ENCODE measurements at places on chromosomes 1 and 21.
A peak's percentile ranks its signal among the peaks of the same experiment; 100 is the strongest.

DNA sequence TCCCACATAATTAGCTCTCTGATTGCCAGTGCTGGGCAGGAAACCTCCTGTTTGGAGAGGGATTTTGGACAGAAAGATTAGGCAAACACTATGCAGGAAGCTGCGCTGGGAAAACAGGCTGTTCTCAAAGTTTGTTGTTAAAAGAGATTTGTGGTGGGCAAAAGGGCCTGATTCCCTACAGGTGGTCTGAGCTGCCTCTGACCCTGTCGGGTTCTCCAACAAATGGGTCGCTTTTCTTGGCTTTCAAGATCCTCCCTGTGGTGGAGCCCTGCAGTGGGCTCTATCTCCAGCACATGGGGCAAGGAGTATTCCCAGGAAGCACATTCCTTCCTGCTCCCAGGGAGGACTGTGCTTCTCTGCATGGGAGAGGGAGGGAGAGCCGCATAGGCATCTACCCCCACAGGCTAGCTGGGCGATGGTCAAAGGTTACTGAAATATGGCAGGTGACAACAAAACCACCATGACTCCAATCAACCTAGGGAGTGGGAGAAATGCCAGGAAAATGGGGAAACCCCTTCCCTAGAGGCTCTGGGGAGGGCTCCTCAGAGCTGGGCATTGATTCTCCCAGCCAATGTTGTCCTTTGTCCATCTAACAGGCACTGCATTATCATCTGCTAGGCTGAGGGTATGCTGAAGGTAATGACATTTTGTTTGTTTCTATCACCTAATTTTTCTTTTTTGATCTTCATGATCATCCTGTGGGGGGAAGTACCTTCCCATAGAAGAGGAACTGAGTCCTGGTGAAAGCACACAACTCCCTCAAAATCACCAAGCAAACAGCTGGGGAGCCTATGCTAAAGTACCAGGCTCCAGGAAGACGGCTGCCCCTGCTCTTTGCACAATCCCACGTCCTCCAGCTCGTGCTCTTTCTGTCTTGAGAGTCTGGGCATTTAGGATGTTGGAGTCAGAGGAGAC is 85.3 kb downstream of the PLXNA2 start:
- no peak for DNase-seq

- no peak for DNase-seq
These were observed 150.6 kb downstream of the ZNF648 start for GRCh38 chr1:181910905-181911304.

DNA sequence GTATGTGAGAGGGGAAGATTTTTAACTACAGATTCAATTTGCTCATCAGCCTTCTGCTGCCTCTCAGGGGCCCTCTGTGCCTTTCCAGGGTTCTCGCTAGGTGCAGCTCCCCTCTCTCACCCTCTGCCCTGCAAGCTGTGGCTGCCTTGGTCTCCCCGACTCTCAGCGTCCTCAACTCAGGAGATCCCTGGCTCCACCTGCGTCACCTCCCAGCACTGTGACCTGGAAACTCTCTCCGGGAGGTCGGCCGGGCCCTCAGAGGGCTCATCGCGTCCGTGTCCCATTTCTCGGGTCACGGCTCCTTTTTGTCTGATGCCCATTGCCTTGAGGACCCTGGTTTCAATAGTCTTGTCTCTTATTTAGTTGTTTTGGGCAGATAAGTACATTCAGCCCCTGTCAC is 63.5 kb upstream of the ADARB1 start:
- DNase-seq, result no peak

DNA sequence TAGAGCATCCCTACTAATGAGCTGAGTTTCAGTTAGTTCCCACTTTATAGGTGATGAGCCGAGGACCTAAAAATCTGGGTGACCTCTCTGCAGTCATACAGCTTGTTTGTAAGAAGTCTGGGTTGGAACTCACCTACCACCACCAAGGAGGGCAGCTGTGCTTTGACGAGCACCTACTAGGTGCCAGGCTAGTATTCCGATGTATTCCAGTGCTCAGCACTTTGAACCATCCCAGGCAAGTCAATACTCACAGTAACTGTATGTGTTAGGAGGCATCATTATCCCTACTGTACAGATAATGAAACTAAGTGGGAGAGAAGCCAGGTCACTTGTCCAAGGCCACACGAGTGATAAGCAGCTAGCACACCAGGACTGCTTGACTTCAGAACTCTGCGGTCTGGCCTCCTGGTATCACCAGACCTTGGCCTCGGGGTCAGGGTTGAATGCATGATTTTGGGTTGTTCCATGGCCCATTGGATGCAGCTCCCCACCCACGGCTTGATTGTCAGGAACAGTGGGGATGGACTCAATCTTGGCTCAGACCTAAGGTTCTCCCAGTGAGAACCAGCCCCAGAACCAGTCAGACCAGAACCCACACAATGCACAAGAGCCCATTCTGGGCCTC is 20.7 kb downstream of the ECE1 start:
- no peak for DNase-seq

DNA sequence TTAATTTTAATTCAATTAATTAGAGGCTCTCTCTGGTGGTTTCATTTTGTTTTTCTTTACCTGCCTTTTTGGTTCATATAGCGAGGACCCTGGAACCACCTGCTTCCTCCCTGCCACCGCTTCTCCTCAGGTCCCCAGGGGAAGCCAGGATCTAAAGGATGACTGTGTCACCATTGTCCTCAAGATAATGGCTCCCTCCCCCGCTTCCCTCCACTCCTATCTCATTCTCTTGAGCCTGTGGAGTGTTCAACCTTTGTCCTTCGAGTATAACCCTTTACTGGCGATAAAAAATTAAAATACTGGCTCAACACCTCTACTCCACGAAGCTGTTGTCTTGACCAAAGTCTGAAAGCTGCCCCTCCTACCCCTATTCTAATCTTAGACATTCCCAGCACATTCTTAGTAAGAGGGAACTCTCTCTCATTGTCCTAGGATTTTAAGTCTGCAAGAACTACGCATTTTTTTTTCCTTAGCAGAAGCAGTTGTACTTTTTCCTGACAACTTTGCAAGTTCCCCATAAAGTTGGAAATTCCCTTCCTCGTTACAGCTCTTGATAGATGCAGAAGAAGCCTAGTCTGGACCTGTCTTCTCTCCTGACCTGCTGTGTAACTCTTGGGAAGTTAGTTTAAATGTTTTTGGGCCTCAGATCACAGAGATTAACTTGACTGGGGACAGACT is 12.6 kb upstream of the MAPKAPK2 start:
- no peak for DNase-seq

- peak; percentile 19 for DNase-seq
These were observed 15.6 kb upstream of the MYOCOS start for GRCh38 chr1:171606402-171606941.

DNA sequence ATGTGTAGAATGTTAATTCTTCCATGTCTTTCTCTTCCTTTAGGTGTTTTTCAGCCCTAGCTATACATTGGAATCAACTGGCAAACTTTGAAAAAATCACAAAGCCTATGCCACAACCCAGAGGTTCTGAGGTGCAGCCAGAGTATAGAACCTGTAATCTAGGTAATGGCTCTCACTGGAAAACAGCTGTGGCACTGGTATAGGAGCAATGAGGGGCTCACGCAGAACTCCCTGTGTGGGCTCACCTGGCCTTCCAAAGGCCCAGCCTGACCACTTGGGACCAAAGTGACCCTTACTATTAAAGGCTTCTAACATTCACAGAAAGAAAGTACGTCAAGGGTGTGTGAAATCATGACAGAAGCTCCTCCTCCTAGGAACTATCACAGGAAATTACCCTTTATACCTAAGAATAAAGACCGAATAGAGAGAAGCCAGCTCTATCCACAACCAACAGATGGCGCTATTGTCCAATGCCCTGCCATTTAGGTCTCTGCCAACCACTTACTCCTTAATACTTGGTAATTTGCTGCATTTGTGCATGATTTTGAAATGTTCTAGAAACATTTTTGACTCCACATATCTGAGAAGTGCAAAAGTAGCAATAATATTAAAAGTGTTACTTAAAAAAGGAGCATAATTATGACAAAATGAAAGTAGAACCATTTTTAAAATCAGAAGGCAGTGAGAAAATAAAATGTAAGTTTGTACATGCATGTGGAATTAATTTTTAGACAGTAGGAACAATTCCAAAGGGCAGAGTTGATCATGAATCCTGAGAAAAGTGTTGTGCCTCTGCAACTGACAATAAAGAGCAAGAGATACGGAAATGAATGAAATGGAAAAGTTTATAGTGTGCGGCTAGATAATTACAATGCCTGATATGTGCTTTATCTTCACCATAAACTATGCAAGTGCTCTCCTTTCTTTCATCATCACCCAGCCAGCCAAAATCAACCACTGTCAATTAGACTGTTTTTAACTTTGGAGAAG is 93.1 kb upstream of the HAO2 start:
- DNase-seq, result no peak

GRCh38 chr1:96710708-96711477 is 10.7 kb upstream of the PTBP2 start:
- DNase-seq, result no peak

GRCh38 chr21:41953831-41954653 is at the start of gene C2CD2:
Gene C2CD2, minus strand, starts transcription at chr21:41954018. Its CDS starts 370 bp downstream, at chr21:41953648.
- no peak for DNase-seq

GRCh38 chr1:201883266-201883665 is 5.4 kb upstream of the SHISA4 start:
- DNase-seq, result no peak

DNA sequence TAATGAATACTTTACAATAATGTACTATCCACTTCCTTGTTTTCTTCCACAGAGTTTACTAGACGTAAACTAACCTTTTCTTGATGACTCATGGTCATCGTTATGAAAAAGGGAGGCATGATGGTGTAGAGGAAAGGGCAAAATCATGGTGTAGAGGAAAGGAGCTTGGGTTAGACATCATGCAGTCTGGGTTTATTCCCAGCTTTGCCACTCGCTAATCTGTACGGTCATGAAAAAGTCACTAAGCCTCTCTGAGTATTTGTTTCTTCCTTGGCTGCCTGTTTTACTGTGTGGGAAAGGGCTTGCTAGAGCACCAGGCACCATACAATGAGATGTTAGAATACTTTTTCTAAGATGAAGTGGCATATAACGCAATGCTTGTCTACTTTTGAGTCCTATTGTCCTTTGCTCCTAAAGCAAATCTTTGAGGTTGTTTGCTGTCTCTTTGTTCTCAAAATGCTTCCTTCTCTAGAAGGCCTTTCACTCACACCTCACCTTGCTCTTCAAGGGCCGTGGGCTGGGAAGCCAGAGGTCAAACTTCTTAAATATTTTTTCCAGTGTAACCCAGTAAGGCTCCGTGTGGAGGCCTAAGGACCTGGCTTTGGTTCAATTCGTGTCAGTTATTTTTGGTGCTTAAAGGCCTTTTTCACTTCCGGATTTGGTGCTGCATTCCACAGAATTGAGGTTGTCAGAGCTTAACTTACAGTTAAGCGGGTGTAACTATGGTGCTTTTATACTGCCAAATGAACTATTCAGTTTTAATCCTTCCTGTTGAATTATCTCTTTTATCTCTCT is 9.9 kb upstream of the ETV3 start:
- DNase-seq, result no peak

DNA sequence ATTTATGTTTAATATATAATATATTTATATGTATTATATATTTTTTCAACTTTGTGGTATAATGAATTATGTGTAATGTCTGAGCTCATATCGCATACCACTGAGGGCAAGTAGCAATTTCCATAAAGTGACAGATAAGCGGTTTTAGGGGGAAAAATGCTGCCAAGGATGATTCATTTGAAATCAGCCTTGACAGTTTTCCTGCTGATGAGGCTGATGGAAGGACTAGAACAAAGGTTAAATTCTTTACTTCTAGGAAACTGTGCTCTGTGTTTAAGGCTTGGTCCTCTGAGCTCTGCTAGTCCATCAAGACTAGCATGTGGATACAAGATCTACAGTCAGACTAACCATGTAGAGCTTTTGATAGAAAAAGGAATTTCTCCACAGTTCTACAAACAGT is 19.3 kb upstream of the DDAH1 start:
- no peak for DNase-seq

DNA sequence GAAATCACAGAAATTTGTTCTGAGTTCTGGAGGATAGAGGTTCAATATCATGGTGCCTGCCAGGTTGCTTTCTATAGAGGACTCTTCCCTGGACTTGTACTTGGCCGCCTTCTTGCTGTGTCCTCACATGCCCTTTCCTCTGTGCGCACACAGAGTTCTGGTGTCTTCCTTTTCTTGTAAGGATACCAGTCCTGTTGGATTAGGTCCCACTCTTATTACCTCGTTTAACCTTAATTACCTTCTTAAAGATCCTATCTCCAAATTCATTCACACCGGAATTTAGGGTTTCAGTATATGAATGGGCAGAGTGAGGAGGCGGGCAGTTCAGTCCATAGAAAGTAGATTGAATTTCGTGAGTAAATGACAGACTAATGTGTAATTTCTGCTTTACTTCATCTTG is 413.9 kb downstream of the NCAM2 start:
- DNase-seq, result no peak

GRCh38 chr1:82143108-82143833 is 342.5 kb downstream of the ADGRL2 start:
- no peak for DNase-seq

GRCh38 chr1:205662135-205662738 is 18.1 kb downstream of the SLC45A3 start:
- DNase-seq, result no peak

- DNase-seq, result no peak
These were observed 100.9 kb downstream of the PLPPR5 start for GRCh38 chr1:98903726-98904125.

DNA sequence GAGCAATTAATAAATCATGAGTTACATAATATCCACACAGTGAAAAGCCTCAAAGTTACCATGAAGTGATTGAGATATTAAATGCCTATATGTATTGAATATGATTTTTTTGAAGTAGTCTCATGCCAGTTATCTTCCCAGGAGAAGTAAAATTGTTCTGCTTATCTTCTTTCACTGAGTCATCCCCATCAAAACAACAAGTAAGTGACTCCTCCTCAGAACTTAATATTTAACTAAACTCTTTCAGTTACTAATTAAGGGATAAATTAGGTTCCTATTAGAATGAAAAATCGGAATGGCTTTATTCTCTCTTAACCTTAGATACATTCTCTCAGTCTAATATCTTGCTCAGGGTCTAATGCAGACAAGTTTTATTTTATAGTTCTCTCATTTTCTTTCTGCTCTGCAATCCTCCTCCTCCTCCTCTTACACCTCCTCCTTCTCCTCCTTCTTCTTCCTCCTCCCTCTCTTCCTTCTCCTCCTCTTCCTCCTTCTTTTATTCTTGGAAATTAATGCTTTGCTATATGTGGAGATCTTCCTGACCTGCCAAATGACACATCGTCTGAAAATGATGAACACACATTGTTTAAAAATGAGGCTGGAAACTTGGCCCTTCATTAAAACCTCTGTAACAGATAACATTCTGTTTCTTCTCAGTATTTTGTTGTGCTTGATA is 110.9 kb downstream of the RUNX1 start:
- no peak for DNase-seq

- no peak for DNase-seq
These were observed 54.0 kb downstream of the KIAA0040 start for GRCh38 chr1:175138579-175138978.

- DNase-seq, result no peak
These were observed 105.3 kb downstream of the DISP1 start for GRCh38 chr1:222920169-222920568.

All from nucleus accumbens (tissue), 56 donors.